AML-193 (cell line): ENCODE measurements at places on chromosomes 7 and 10.

GRCh38 chr10:83023662-83024061 lies 1115.6 kb upstream of the GHITM start:
- DNase-seq, result no peak

GRCh38 chr7:28036696-28037095 lies 143.9 kb downstream of the JAZF1 start:
- no peak for DNase-seq

DNA sequence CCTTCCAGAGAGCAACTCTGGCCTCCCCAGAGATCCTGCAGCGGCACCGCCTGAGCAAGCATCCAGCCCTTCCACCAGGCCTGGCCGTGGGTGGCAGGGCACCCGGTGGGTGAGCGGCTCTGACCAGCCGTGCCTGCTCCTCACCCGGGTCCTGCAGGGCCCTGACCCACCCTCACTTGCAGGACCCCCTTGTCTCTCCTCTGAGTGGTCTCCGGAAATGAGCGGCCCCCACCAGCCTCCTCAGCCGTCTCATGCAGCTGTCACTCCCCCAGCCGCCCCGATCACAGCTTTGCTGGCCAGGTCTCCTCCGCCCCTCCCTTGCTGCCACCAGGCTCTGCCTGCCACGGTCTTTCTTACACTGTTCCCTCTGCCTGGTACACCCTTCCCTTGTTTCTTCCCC lies 218.2 kb downstream of the TCERG1L start:
- no peak for DNase-seq

DNA sequence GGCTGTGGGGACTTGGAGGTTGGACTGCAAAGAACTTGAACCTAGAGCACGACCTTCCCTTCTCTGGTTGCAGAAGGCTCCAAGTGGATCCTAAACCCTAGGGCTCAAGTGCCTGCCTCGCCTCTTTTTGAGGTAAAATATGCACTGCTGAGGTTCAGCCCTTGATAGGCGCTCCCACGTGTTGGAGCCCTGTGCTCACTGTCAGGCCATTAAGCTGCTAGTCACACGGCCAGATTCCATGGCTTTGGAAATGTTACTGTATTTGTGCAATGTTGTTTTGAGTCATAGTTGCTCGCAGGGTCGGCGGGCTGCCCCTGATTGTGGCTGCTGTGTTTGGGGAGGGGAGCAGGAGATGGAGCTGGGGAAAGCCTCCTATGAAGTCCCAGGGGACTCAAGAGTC lies 39.8 kb upstream of the PCBD1 start:
- DNase-seq, result no peak

- no peak for DNase-seq
Measured at GRCh38 chr7:138667535-138668228, 33.5 kb downstream of the SVOPL start.

GRCh38 chr10:42615419-42615818 lies 23.0 kb downstream of the ZNF33B start:
- DNase-seq, result no peak

GRCh38 chr7:90972906-90973550 lies 291.2 kb upstream of the FZD1 start:
- DNase-seq, result no peak

DNA sequence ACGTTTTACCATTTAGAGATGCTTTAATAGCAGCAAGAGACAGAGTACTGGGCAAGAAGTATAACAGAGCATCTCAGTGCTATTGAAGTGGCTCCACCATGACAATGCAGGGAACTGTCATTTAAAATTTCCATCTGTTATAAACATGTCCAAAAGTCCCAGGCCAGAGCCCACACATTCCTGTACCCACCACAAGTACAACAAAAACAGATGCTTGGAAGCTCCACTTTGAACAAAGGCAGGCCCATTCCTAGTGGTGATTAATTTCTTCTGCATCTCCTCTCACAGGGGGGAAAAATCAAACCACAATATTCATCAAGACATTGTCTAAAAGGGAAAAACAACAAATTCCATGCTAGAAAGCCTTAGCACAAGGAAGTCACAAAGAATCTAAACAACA lies 627.9 kb downstream of the PARD3 start:
- DNase-seq, result no peak

DNA sequence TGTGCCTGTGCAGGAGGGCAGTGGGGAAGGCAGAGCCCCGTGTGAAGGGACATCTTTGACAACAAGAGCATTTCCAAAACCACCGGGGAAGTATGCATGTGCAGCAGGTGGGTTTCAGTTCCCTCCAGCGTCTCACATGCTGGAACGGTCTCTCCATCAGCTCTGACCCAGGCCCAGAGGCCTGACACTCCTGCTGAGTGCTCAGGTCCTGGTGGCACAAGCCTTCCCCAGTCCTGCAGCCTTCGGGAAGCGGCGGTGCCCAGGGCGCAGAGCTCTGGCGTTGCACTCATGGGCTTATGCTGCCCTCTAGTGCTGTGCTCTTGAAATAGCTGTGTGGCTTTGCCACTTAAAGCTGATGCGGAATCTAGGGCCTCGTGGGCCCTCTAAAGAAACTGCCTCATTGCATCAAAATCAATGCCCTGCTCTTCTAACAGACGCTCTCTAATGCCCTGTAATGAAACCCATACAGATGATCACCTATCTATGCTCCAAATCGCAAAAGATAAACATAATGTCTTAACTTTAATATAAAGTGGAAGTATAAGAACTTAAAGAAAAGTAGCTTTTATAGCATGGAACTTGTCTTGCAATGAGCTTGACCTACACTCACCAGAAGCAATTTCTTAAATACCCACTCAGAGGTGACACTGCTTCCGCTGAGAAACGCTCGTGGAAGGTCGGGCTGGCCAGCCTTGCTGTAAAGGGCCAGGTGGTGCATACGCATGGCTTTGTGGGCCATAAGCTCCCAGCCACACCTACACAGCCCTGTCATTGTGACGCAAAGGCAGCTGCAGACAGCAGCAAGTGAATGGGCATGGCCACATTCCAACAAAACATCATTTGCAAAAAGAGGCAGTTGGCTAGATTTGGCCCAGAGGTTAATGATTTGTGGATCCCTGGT lies 38.6 kb downstream of the CLRN3 start:
- peak; percentile 49 for DNase-seq

DNA sequence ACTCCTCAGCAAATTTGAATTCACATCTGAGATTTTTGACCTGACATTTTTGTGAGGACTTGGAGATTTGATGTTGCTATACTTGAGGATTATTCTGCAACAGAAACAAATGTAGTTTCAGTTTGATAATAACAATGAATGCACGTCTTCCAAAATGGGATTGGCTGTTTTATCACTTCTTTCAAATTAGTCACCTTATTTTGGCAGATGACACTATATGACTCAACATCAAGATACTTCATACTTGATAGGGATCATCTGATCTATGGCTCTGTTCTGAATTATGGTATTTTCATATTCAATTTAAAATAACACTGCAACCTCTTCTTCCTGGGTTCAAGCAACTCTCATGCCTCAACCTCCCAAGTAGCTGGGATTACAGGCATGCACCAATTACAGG lies 24.2 kb downstream of the ARL5B start:
- DNase-seq, result no peak

DNA sequence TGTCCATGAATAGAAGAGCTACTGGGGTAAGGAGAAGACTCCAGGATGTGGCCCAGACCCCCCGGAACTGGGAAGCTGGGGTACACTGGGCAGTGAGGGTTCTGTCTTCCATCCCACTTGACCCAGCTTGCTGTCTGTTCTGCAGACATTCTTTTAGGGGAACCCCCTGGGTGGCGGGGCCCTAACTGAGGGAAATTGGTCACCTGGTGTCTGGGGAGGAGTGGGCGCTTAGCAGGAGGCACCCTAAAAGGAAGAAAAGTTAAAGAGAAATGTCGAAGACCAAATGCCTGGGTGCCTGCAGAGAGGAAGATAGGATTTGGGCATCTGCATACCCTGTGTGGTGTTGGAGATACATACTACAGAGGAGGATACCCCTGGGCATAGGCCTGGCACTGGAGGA lies 1.0 kb downstream of the AP1S1 start:
- DNase-seq, result no peak

DNA sequence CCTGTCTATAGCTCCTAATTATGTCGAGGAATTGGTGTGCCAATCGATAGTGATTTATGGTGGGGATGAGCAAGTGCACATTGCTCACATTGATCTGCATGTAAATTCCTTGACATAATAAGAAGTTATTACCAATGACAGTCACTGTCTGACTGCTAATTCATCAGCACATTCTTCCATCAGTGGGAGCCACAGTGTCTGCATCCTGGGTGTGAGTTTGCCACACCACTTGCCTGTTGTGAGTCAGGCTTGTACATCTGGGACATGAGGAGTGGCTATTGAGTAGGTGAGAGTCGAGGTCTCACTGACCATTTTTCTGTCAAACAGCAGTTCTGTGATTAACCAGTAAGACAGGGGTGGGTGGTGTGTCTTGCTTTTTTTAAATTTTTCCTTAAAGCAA lies 263.4 kb downstream of the LRMDA start:
- DNase-seq, result no peak

DNA sequence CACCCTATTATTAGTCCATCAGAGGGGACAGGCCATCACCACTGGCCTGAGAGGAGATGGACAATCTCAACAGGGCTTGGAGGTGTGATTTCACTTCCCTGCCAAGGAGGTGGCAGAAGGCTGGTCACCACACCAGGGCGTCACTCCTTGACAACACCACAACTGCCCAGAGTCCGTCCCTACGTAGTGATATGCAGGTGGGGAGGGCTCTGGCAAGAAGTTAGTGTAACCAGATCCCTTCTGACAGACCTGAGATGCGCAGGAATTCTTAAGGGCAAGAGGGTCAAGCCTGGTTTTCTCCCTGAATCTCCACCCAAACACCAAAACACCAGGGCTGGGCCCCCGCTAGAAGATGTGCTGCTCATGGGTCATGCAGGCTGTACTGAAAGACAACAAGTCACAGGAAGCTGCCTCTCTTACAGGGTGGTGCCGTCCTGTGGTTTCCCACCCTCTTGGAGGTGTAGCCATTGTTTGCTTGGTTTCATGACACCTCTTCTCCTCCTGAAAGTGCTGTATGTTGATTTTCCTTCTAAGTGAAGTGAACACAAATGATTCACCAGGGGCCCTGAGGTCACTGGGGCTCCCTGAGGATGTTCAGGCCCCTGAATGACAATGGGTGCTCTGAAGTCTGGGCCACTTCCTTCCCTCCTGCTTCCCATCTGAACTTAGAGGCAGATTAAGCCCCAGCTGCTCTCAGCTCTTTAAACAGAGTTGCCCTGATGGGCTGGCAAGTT lies 27.1 kb downstream of the ATXN7L1 start:
- DNase-seq, result no peak

- no peak for DNase-seq
Measured at GRCh38 chr7:37382546-37383088, 66.0 kb downstream of the ELMO1 start.

DNA sequence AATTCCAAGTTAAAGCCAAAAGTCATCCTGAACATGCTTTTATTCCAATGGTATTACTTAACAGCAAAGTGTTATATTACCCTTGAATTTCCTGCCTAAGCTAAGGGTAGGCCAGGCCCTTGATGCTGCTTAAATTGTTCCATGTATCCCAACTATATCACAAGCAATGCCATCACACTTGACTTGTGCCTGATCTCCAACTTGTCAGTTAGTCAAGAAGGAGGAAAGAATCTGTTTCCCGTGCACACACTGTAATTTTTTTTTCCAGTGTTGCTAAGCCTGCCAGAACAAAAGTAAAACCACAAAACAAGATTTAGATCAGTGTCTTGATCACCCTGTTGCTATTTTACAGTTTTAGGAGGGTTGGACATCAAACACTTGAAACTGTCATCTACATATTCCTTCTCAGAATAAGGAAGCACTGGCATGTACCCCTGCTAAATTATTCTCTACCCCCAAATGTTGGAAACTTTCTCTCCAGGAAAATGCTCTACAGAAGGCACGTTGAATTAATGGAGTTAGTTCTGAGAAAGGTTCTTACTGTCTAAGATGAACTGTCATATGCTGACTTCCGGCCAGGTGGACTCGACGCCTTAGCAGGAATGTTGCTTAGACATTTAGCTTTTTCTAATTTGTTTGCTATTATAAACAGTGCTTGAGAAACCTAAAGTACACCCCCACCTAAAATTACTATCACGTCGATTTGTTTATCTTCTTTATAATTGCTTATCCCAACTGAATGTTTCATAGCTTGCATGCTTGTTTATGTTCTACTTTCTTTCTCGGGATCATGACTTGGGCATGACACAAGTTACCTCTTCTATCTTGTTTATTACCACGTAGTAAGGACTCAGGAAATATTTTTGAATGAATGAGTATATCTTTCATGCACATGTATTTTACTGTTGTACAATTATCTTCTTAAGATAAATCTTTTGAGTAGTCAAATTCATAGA lies 105.5 kb upstream of the ZNF438 start:
- peak; percentile 15 for DNase-seq

- no peak for DNase-seq
Measured at GRCh38 chr10:82922755-82923154, 1047.8 kb downstream of the NRG3 start.

GRCh38 chr7:140657891-140658290 lies 14.9 kb upstream of the ADCK2 start:
- no peak for DNase-seq

DNA sequence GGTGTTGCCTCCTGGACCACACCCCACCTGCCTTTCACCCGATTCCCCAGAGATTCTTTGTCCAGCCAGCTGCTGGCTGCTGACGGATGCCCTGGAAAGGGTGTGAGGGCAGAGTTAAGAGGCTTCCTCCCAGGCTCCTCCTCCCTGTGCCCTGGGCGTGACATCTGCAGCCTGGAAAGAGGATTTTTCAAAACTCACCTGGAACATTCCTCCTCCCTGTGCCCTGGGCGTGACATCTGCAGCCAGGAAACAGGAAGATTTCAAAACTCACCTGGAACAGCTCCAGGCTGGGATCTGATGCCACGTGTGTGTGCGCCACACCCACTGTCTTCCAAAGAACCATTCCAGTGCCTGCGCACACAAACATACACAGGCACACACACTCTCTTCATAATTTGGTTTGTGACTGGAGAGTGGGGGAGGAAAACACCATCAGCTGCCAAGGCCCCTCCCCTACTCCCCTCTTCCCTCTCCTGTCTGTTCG lies 5.2 kb downstream of the MARVELD1 start:
- no peak for DNase-seq

- no peak for DNase-seq
Measured at GRCh38 chr7:134740376-134740775, 39.1 kb upstream of the CALD1 start.

DNA sequence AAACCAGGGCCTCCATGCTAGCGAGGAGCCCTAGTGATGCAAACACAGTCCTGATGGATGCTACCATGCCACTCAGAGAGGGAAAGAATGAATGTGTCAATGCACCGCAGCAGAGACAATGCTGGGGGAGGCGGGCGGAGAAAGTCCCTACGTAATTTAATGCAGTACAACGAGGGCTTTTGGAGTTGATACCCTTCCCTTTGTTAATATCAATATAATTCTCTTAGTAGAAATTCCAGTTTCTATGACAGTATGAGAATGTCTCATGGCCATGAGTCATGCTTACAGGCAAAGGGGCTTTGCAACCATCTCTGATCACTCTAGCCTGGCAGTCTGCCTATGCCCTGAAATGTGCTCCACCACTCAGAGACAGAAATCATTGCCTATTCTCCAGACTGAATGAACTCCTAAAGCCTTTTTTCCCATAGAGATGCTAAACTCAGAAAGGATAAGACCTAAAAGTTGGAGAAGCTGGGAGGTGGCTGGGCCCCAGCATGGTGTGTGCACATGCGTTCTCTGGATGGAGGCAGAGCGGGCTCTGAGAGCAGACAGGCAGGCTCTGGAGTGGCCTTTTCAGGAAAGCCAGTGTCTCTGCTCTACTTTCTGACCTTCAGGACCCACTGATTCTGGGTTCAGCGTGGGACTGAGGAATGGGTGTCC lies 20.3 kb upstream of the GIMAP2 start:
- DNase-seq, result no peak
